ENCODE measurements at places on chromosomes 2 and 18. TPM values are rescaled to one million over a fixed set of nuclear protein-coding genes. Genes with fewer than 3 reads are reported as not detected.

Gene CDH19
- not detected for total RNA-seq

DNA sequence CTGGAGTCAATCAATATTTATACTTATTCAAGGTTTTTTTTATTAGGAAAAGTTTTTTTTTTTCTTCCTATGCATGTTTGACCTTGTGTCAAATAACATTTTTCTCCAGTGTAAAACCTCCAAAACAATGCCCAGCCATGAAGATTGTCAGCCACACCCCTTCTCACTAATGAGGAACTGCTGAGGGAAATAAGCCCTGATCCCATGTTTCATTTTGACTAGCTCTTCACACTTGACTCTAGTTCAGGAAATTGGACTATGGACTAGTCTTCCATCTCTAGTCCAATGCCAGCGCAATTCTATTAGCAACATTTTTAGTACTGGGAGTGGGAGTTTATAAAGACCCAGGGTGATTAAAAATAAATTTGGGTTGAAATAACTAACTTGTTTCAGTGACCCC, 275.6 kb upstream of the CXCR4 start:
- DNase-seq: no peak

DNA sequence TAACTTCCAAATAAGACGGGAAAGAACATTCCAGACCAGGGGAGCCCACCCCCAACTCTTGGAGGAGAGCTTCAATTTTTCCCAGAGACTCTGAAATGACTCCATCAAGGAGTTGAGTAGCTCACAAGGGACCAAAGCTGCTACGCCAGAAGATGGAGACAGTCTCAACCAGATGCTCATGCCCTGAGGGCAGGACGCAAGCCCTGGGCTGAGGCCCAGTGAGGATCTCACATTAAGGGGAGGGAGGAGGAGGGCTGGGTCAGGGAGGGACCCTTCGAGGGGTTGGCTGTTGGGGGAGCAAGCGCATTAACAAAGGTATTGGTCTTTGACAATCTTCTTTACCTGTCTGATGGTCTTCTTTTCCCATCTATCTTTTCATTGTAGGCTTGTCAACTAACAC, 141.3 kb upstream of the SLC1A4 start:
- no peak for DNase-seq

- no peak for DNase-seq
Measured at GRCh38 chr2:39080152-39080551, 40.7 kb downstream of the SOS1 start.

Gene ZSCAN30
- total RNA-seq: 16.9 TPM

Gene HRH4
- not detected for total RNA-seq

Gene SEPTIN10
- 83.9 TPM for total RNA-seq

DNA sequence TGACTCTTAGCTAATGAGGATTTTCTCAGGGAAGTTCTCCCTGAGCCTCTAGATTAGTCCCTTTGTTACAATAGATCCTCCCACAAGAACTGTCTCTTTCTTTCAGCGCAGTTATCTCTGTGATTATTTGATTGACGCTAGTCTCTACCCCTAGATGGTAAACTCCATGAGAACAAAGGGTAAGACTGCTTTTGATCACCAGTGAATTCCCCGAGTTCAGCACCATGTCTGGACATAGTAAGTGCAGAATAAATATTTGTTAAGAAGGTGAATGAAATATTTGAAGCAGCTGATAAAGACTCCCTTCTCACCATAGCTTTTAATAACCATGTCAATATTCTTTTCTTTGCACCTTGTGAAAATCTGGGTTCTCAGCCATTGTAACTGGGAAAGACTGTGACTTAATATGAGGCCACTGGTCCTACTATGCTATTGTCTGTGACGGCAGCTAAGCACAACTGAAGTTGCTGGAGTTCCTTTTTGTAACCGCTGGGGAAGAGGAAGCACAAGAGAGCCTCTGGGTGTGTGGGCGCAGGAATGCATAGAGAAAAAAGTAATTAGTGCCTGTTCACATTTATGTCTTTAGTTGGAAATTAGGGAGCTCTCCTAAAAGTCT, 214.7 kb downstream of the TGIF1 start:
- no peak for DNase-seq

GRCh38 chr2:128375454-128375853, 56.8 kb upstream of the HS6ST1 start:
- no peak for DNase-seq

Gene CYRIA
- total RNA-seq: 1.7 TPM

Gene MYL1
- not detected for total RNA-seq

Gene CRYGD
- not detected for total RNA-seq

- no peak for DNase-seq
Measured at GRCh38 chr2:30756051-30756719, 51.1 kb downstream of the CAPN13 start.

- peak; percentile 29 for DNase-seq
Measured at GRCh38 chr2:236352761-236353593, 88.8 kb upstream of the ASB18 start.

Gene SIX2
- total RNA-seq: not detected

DNA sequence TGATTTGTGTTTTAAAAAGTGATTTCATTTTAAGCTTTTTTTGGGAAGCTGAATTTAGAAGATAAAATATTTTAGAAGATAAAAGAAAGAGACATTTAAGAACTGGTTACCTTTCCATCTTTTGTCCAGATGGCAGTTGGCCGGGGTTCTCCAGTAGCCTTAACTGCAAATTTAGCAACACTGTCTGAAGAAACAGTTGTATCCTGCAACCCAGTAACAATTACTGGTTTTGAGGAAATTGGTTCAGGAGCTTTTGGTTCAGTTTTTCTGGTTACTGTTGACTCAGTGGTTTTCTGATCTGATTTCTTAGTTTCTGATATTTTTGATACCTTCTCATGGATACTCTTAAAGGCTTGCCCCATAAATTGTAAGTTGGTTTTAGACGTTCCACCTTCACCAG, 49.9 kb downstream of the PLEKHA3 start:
- DNase-seq: no peak

- no peak for DNase-seq
Measured at GRCh38 chr2:105910497-105911238, 166.0 kb downstream of the NCK2 start.

DNA sequence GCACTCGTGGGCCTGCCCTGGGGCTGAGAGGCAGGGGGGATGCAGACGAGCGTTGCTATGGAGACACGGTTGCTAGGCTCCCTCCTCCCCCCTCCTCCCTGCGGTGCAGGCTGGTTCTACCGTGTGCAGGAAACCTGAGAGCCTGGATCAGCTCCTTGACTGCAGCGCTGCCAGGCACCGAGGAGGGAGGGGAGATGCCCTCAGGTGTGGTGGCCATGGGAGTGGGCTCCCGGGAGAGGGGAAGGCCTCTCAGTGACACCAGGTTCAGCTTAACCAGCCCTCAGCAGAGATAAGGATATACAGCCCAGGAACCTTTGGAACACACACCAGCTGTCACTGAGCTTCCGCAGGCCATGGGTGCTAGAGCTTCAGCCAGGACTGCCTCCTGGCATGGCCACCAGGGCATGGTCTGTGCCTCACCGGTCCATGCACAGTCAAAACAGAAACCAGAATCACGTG, 124.4 kb upstream of the PXDN start:
- no peak for DNase-seq

- no peak for DNase-seq
Measured at GRCh38 chr2:33458248-33458819, 18.1 kb upstream of the RASGRP3 start.

- DNase-seq: no peak
Measured at GRCh38 chr2:167929484-167929883, 317.9 kb downstream of the STK39 start.

GRCh38 chr2:222292149-222293134, 6.4 kb downstream of the PAX3 start:
- no peak for DNase-seq

GRCh38 chr18:11163665-11164064, 14.3 kb upstream of the PIEZO2 start:
- DNase-seq: peak; percentile 36

DNA sequence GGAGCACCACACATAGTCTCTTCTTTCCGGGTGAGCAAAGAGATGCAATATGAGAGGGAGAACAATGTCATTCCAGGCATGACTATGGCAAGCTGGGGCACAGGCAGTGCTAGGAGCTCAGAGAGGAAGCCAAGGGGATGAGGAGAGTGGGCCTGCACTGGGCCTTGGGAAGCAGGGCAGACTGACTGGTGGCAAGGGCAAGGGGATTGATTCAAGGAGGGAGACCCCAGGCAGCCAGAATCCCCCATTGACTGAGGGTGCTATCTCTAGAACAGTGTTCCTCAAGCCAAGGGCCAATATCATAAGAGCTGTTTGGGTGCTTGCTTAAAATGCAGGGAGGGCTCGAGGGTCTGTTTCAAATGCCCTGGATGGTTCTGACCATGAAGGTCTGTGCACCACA, 36.1 kb downstream of the MARCO start:
- DNase-seq: no peak

DNA sequence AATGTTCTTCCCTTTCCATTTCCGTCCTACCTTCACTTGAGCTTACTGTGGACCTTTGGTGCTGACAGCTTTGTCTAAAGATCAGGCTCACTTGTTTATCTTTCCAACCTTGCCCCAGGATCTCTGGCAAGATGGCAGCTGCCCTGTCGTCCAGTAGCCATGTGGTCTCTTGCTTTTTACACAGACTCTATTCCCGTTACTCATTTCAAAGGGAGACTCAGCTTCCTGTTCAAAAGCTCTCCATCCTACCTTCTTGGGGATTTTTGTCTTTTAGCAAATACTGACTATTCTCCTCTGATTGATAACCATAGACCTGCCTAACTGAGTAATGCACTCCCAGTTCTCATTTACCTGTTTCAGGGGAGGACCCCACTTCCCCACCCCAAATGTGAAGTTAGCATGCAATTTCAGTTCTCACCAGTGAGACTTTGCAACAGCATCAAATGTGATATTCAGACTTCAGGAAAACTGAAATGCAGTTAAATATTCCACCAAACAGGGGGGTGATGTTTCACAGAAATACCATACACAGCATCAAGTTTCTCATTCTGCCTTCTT, 184.4 kb downstream of the MYO3B start:
- no peak for DNase-seq

GRCh38 chr2:26578113-26578458, 63.1 kb downstream of the CIB4 start:
- DNase-seq: no peak

DNA sequence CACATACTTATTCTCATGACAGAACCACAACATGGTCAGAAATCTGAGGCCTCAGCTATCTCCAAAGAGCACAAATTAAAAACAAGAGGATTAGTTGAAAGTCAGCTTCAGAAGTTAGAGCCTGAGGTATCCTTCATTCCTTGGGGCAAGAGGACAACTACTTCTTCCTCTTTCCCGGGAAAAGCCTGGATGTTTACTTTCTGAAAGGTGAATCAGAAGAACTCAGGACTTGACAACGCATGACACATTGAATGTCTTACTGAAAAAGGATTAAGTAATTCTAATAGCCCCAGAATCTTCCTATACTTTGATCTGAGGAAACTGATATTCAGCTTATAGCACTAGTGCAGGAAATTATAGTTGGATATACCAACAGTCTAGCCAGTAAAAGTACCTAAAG, 573.2 kb downstream of the METTL4 start:
- DNase-seq: no peak

GRCh38 chr2:236173036-236173728, 5.0 kb upstream of the GBX2 start:
- DNase-seq: no peak

Gene MBOAT2
- total RNA-seq: 102 TPM

Gene CHST9
- total RNA-seq: not detected

GRCh38 chr2:157152362-157152761, 105.1 kb upstream of the GALNT5 start:
- DNase-seq: no peak

DNA sequence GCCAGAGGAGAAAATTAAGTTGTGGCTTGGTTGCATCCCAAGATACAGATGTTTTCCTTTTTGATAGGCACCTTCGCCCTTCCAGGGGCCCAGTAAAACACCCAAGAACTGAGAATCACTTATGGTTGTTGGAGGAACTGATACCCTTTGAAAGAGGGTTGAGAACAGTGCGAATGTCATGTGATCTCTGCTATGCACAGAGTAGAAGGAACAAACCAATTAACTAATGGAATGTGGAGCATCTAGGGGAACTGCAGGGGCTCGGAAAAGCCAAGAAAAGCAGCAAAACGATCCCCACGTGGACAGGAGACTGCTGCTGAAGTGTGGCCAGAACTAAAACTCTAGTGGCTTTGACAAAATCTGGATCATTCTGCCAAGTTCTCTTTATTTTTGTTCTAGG, 58.8 kb downstream of the APOB start:
- DNase-seq: no peak

DNA sequence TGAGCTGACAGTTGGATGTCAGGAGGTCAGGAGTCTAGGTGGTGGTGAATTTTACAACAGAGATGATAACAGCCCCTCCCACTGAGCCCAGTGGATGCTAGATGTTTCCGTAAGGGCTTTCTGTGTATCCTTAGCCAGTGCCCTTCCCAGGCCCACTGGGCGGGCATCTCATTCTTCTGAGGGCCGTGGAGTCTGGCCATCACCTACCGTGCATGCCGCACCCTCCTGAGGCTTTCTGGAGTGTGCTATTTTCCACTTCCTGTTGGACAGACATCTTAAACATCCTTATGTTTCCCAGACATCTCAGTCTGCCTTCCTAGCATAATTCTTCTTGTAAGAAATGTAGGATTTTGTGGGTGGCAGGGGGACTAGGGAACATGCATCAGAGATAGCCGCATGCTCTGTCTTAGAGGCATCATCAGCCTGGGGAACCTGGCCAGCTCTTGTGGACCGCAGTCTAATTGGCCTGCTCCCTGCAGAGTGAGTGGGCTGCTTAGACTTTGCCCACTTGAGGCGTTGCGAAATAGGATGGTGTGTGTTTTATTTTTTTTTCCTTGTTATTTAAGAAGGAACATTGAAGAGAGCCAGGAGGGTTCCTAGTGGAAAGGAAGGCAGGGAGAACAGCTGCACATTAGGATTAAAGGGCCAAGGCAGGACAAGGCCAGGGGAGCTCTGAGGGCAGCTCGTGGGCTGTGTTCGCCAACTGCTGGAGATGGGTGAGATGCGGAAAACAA, 135.8 kb downstream of the SH3RF3 start:
- DNase-seq: peak; percentile 75

Gene DNAH7
- 0.36 TPM for total RNA-seq

DNA sequence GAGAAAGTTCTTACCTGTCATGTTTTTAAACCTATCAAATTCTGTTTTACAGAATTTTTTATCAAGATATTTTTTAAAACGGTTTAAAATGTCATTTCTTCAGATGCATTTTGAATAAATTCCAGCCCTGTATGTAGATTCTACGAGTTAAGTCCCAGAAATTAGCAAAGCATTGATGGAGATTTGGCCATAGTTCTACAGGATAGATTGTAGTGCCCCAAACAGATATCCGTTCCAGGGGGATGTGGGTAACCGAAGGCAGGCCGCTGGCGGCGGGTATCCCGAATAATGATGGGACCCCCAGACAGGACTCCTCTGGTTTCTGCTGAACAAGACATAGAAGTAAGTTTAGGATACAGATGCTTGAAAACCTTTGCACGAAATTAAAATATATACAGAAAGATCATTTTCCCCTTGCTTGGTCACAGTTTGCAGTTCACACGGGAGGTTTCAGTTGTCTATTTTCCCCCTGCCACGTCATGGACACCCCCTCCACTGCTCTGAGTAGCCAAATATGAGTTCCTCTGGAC, 755 bp downstream of the NOL4 start:
- no peak for DNase-seq

- DNase-seq: peak; percentile 91
Measured at GRCh38 chr18:79965119-79965902, 868 bp downstream of the HSBP1L1 start.
